ENCODE measurements at places on chromosomes 7 and 10.

- no peak for DNase-seq
Observed at GRCh38 chr10:50387732-50388073, 136.4 kb upstream of the ASAH2 start.

GRCh38 chr7:72413290-72413689 lies 1.2 kb upstream of the CALN1 start:
- no peak for DNase-seq

- no peak for DNase-seq
Observed at GRCh38 chr10:76618641-76619040, 1019.0 kb downstream of the KCNMA1 start.

- no peak for DNase-seq
Observed at GRCh38 chr10:95480901-95481491, 80.2 kb downstream of the SORBS1 start.

GRCh38 chr10:5814110-5815107 lies 1.2 kb upstream of the GDI2 start:
- DNase-seq = no peak

DNA sequence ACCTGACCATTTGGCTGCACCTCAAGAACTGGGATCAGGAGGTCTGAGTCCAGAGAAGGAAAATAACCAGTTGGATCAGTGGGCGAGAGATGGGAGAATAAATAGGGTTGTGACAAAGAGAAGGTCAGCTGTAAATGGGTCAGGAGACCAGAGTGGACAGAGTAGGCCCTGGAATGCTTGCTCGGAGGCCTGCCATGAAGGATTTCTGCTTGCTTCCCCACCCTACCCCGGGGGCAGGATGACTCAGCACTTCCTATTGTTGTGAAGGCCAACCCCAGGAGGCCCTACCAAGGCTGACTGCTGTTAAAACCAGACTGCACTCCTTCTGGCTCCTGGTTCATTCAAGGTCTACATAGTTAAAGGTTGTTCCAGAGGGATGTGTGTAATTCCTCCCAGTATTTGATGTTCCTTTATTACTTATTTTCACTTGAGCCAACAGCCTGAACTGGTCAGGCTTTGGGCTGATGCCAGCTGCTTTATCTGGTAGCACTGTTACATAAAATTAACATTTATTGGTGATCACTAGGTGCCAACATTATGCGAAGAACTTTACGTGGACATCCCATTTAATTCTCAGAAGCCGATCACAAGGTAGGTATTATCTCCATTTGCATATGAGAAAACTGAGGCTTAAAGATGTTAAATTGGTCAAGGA lies 27.3 kb upstream of the IFRD1 start:
- no peak for DNase-seq

GRCh38 chr10:84521013-84521412 lies 192.6 kb downstream of the CCSER2 start:
- DNase-seq = no peak

- no peak for DNase-seq
Observed at GRCh38 chr7:149751043-149751775, 22.2 kb downstream of the ZNF467 start.

DNA sequence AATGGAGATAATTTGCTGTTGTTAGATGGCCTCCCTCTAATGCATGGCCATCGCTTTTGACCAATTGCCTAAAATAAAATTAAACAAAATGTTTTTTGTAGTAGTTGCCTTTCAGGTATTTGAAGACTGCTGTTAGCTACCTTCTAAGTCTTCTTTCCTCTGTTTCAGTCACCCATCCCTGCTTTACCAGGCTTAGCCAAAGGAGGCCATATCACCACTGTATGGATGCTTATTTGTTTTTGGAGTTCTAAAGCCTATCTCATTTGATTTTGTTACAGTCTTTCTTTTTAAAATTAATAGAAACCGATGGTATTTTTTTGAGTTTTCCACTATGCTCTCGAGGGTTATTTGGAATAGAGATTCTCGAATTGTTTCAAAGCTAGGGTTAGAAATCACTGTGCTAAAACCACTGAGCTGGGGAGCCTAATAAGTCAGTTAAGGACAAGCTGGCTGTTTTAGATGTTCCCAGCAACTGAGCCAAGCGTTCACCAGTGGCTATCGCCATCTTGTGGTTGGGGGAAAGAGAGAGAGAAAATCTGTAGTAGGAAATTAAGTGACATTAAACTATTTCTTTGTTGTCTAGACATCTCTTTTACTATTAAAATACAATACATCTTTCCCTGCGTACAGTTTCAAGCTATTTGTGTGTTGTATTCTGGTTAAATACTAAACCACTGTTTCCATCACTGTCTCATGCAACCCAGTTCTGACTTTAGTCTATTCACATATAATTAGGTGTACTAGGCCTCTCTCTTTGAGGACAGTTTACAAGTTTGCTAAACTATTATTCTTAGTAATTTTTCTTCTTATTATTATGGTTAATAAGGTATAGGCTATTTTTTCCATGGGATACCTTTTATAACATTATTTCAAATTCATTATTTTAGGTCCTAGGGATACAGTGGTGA lies 52.2 kb downstream of the GPR158 start:
- DNase-seq = no peak

DNA sequence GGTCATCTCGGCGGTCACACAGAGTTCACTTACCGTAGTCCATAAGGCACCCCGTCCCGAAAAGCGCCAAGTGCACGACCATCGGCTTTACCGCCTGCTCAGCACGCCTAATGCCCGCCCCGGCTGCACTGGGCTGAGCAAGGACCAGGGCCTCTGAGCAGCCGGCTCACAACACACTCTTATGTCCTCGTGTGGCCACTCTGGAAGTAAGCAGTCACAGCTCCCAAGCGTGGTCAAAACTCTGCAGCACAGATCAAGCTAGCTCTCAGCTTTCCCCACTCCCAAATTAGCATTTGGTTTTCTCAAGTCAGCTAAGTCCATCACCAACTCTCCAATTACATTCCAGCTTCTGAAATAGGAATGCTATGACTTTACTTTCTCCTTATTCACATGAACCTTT lies 57.7 kb downstream of the MAD1L1 start:
- DNase-seq = no peak

DNA sequence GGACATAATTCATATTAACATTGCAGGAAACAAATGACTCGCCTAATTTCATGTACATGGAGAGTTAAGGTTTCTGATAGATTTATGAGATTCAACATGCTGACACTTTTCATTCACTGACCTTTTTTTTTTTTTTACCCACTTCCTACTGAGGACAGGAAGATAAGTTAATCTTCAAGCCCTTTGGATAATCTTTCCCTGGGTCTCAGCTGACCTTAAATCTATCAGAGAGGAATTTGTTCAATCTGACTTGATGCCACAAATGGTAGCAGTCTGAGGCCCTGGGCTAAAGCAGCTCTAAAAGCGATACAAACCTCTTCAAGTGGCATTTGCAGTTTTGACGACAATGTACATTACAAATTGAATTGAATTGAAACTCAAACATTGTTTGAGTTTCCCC lies 493.3 kb upstream of the SORCS1 start:
- DNase-seq = no peak

DNA sequence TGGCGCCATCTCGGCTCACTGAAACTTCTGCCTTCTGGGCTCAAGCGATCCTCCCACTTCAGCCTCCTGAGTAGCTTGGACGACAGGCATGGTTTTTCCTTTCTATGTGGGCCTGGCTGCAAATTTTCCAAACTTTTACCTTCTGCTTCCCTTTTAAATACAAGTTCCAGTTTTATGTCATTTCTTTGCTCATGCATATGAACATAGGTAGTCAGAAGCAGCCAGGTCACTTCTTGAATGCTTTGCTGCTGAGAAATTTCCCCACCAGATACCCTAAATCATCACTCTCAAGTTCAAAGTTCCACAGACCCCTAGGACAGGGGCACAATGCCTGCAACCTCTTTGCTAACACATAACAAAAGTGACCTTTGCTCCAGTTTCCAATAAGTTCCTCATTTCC lies 21.6 kb upstream of the RPEL1 start:
- DNase-seq = no peak

- no peak for DNase-seq
Observed at GRCh38 chr10:33106767-33107166, 148.7 kb upstream of the ITGB1 start.

GRCh38 chr7:80017101-80017698 lies 117.4 kb upstream of the GNAI1 start:
- DNase-seq = no peak

DNA sequence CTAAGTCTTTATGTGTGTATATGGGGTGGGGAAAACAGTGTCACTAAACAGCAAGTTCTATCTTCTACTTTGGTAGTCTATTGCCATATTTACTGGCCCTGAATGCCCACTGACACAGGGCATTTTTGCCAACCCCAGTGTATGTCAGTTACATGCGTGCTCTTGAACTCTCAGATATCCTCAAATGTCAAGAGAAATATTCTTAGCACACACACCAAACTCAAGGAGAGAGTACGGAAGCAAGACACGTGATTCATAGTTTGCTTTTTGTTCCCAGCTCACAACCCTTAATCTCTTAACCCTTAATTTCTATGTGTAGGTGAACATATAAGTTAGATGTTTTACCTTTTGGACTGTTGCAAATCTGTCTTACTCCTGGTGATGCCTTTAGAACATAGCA lies 39.3 kb downstream of the EPC1 start:
- DNase-seq = no peak

DNA sequence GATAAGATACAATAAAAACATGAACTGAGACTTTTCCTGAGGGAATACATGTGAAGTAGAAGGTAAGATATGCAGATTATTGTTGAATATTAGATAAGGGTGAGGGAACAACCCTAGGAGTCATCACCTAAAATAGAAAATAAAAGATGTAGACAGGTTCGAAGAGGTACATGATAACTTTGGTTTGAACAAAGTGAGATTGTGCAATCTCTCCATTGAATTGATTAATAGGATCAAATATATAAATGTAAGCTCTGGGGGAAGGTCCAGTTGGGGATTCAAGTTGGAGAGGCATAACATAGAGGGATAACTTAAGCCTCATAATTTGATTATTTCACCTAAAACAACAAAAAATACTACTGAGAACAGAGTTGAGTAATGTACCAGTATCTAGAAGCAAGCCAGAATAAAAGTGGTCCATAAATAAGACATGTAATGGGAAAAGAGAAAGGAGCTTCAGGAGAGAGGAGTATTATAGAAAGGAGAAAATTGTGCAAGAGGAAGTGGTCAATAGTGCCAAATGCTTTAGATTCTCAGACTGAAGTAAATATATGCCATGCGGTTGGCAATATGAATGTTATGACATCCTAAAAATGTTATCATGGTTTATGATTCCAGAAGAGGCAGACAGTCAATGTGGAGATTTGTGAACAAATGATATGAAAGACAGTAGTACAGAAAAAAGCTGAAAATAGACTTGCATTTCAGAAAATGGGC lies 282.3 kb upstream of the CHRM2 start:
- DNase-seq = no peak

DNA sequence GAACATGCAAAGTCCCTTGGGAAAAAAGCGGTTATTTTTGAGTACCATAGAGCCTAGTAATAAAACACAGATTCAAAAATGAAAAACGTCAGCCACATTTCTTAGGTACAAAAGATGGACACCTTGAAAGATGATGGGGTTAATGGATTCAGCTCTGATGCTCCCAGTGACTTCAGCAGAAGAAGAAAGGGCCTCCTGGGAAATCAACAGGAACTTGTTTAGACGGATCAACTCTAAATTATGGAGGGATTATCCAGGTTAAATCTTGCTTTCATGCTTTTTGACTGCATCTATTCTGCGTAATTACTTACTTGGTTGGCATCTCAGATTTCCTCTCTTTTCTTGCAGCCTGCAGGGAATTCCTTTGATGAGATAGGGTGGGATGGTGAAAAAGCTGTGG lies 82.5 kb downstream of the TMEM178B start:
- DNase-seq = no peak

GRCh38 chr10:5987747-5988146 lies 10.4 kb upstream of the IL15RA start:
- no peak for DNase-seq

- no peak for DNase-seq
Observed at GRCh38 chr10:132955479-132955878, 13.1 kb upstream of the CFAP46 start.

GRCh38 chr10:103244666-103245271 lies 918 bp upstream of the RPEL1 start:
- DNase-seq = peak; percentile 86

GRCh38 chr10:133173860-133174640 lies 14.0 kb downstream of the KNDC1 start:
- DNase-seq = no peak

- peak; percentile 16 for DNase-seq
Observed at GRCh38 chr10:49441488-49442476, 45.9 kb upstream of the DRGX start.

GRCh38 chr10:93844979-93845626 lies 48.7 kb upstream of the SLC35G1 start:
- no peak for DNase-seq

Data from germinal center (tissue), 1 donor.